NCI-H1105 treated with DMSO at 0.1 percent for 48 hours (cell line): ENCODE measurements at places on chromosomes 16 and 17.

DNA sequence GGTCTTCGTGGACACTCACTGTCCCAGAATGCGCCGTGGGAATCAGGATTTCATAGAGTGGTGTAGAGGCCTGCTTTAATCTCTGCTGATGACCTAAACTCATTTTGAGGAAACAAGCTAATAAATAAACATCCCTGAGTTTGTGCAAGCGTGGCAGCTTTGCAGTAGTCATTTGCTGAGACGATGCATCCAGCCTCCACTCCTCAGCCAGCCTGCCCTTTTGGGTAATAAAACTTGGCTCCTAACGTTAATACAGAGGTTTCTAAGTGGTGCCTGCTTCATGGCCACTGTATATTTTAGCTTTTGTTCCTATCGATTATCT, 1.3 kb downstream of the DGKE start:
- no peak for DNase-seq

DNA sequence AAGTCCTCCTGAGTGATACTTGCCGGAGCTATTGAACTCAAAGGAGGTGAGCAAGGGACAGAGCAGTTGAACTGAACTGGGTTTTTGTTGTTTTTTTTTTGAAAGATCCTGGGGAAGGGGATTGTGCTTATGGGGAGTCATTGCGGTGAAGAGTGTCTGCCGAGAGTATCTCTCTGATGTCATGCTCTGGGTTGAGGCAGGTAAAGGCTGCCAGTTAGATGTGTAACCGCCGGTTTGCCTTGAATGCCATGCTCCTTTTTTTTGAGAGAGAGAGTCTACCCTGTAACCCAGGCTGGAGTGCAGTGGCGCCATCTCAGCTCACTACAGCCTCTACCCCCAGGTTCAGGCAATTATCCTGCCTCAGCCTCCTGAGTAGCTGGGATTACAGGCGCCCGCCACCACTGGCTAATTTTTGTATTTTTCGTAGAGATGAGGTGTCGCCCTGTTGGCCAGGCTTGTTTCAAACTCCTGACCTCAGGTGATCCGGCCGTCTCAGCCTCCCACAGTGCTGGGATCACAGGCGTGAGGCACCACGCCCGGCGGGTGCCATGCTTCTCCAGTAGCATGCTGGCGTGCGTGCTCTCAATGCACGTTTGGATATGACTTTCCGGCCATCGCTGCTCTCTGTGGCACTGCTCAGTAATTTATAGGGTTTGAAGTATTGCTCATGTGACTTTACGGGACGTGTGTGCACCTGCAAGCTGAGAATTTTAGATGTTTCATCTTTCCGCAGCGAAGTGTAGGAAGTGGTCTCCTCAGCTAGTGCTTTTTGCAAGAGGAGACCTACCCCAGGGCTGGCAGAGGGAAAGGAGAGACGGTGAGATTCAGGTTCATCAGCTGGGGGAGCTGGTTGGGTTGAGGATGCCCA, 8.5 kb downstream of the ZC3H18 start:
- no peak for DNase-seq

GRCh38 chr16:89194340-89195311, 5.7 kb downstream of the SLC22A31 start:
- DNase-seq = no peak

GRCh38 chr16:21263640-21264570, 14.2 kb downstream of the CRYM start:
- no peak for DNase-seq

GRCh38 chr17:11880714-11881113, 116.6 kb downstream of the ZNF18 start:
- peak; percentile 33 for DNase-seq

DNA sequence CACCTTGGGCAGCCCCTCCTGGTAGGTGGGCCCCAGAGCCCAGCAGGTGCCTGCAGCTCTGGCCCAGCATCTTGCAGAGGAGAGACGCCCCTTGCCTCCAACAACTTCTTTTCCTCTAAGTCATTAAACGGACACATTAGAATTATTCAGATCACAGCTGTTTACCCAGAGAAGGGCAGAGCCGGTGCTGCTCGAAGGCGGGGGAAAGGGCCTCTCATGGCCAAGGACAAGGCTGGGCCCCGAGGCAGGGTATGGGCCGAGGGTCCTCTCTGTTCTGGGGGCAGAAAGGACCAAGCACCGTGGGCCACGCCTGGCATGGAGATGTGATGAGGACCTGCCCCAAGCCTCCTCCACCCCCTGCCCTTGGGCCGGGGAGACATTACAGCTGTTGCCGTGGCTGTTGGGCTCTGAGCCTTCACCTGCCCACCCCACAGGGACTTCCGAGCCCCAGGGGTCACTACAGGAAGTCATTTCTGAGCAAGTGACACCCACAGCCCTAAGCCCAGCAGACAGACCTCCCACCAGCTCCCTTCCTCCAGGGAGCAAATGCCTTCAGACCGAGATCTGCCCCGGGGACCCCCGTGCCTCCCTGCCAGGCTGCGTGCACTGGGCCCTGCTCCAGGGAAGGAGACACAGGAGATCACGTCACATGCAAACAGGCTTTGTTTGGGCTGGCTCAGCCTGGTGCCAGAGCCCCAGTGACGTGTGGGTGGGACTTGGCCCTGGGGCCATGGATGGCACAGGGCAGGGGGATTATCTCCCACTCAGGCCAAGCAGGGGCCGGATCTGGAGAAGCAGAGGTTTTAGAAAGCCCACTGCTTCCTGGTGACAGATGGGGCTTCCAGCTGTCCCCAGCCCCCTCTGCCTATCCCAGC, 699 bp upstream of the PVALEF start:
- no peak for DNase-seq

DNA sequence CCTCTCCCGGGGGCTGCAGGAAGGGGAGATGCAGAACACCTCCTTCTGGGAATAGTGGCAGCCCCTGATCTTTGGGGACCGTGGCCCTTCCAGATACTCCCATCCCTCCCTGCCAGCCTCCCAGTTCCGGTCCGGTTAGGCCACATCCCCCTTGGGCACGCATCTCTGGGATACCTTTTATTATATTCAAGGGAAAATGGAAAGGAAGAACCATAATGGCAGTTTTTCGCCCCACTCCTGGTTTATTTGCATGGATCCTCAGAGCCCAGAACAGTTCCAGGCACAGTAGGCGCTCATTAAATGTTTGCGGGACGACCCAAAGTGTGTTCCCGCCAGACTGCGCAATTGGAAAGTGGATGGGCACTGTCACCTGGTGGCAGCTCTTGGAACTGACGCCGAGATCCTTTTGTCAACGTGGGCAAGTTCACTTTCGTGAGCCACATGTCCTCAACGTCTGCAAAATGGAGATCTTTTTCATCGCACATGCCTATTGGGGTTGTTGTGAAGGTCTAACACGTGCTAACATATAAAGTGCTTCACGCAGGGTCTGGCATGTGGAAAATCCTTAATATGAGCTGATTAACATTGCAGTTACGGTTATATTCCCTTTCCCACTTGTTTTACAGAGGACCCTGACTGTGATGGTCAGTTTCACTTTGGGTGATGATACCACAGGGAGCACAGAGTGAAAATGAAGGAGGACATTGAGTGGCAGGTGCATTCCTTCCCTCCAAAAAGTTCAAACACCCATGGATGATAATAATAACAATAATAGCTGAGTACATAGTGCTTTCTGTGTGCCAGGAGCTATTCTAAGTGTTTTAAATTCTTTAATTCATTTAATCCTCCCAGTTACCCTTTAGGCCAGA, 1.7 kb upstream of the GPRC5B start:
- peak; percentile 29 for DNase-seq

- no peak for DNase-seq
Measured at GRCh38 chr16:82634955-82635610, 8.3 kb downstream of the CDH13 start.

GRCh38 chr17:14724770-14725169, 423.9 kb downstream of the HS3ST3B1 start:
- no peak for DNase-seq

DNA sequence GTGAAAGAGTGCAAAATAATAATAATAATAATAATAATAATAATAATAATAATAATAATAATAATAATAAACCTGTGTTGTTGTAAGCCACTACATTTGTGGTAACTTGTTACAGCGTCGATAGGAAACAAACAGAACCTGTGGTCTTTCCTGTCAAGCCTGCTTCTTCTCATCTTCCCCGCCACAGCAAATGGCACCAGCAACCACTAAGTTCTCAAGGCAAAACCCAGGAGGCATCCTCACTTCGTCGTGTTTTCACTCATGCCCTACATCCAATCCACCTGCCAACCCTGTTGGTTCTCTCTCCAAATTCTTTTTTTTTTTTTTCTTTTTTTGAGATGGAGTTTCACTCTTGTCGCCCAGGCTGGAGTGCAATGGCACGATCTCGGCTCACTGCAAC, 34.2 kb downstream of the ITGAE start:
- no peak for DNase-seq

DNA sequence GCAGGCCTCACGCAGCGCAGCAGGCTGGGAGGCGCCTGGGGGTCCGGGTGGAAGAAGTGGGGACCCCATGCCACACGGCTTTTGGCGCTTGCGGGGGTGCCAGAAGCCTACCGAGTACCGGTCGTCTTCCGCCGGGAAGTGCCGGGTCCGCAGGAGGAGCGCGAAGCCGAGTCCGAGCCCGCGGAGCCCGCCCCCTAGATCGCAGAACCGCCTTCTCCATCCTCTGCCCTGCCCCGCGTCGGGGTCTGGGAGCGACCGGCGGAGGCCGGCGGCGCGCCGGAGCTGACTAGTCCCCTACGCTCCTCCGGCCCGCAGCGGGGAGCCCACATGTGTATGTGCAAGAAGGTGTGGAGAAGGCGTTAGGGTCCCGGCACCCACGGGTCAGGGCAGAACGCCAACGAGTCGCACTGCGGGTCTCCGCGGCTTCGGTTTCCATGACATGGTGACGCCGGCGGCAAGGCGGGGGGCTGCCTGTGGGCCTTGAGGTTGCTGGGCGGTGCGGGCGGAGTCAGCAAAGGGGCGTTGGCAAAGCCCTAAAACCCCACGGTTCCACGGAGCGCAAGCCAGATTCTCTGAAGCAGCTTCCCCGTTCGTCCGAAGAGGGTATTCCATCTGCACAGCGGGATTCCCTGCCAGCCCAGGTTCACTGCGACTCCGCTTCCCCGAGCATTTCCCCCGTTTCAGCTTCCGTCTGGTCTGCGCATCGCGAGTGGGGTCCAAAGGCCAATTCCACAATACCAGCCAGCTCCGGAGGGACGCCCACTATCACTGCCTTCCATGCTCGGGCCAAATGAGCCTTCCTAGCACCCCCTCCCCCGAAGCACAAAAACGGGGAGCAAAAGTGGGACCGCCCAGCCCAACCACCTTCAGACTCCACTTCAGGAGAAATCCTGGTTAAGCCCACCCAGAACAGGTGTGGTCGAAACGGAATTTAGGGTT, 2.3 kb upstream of the LHX1 start:
- DNase-seq = no peak

GRCh38 chr16:52439171-52439701, 107.7 kb downstream of the TOX3 start:
- no peak for DNase-seq

- DNase-seq = no peak
Measured at GRCh38 chr16:3135126-3135715, 392 bp downstream of the ZNF213 start.

DNA sequence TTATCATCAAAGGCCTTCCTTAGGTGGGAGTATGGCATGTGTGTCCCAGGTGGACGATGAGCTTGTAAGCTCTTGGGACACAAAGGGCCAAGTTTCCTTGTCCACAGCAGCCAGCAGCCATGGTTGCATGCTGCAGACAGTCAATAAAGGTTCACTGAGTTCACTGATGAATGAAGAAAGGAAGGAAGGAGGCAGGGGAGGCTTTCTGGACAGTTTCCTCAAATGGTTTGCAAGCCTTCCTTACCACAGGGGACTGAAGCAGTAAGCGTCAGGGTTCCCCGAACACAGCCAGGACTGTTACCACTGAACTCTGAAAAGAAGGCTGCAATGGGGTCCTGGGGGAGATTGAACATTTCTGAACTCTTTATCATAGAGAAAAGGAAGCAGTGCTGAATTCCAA, 111.1 kb downstream of the GAS7 start:
- no peak for DNase-seq

DNA sequence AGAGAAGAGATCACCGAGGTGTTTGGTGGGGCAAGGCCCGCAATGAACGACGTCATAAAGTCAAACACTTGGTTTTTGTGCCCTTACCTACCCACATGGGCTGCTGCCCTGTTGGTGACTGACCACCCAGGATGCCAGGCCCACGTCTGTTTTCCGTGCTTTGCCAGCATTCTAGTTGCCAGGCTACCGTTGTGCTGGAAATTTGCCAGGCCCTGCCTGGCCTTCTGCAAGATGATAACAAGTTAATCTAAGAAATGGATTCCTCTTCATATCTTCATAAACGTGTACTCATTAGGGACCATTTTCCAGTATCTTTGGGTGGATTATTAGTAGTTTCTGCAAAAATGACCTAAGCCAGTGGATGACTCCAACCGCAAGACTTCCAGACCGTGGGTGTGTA, 35.4 kb downstream of the SLC6A4 start:
- DNase-seq = no peak

DNA sequence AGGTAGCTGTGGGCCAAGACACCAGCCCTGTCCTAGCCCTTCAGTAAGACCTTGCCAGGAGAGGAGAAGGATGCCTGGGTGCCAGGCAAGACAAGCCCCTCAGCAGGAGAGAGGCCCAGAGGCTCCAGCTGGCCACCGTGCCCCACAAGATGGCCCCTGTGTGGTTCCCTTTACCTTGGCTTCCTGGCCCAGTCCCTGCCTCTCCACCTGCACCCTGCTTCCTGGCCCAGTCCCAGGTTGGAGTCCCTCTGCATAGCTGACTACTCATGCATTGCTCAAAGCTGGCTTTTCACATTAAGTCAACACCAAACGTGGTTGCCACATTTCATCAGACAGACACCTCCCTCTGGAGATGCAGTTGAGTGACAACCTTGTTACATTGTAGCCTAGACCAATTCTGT, 4.0 kb downstream of the SYNGR3 start:
- no peak for DNase-seq

DNA sequence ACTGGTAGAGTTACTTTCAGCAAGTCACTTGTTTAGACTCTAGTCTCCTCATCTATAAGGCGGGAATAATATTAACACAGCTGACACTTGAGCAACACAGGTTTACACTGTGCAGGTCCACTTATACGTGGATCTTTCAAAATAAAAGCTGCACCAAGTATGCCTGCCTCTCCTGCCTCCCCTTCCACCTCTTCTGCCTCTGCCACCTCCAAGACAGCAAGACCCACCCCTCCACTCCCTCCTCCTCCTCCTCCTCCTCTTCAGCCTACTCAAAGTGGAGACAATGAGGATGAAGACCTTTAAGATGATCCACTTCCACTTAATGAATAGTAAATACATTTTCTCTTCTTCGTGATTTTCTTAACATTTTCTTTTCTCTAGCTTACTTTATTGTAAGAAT, 285.6 kb downstream of the FTO start:
- DNase-seq = no peak
